ENCODE measurements at places on chromosomes 5 and 9. TPM values are rescaled to one million over a fixed set of nuclear protein-coding genes. Genes with fewer than 3 reads are reported as not detected.

GRCh38 chr9:21559402-21560280 is 77.5 kb upstream of the IFNE start:
- peak; percentile 88 for DNase-seq

SCGB3A2 gene
- total RNA-seq: not detected

PCDH12 gene
- total RNA-seq: 6.4 TPM

DNA sequence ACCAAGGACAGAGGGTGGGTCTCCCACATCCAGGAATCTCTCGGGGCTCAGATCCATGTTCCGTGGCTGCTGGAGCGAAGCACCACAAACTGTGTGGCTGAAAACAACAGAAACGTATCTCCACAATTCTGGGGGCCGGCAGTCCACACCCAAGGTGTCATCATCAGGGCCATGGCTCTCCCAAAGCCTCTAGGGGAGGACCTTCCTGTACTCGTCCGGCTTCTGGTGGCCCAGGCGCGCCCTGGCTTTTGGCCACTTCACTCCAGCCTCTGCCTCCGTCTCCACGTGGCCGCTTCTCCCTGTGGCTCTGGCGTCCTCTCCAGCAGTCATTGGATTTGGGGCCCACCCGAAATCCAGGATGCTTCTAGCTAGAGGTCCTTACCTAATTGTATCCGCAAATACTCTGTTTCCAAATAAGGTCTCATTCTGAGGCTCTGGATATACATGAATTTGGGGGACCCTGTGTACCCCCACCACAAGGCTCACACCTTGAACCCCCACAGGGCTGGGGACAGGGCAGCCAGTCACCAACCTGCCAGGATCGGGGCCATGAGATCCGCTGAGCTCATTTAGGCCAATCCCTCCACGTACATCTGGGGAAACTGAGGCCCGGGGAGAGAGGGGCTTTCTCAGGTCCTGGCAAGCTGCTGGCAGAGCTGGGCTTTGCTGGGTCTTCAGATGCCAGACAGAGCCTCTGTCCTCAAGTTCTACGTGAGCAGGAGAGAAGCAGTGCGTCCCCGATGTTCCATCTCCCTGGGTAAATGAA is 158.2 kb downstream of the OLFM1 start:
- no peak for DNase-seq

GRCh38 chr9:112487008-112487798 is 576 bp downstream of the KIAA1958 start:
- peak; percentile 92 for DNase-seq

PCDHGA3 gene
- total RNA-seq: 2.2 TPM

GRCh38 chr5:172985596-172985995 is 2.0 kb downstream of the ATP6V0E1 start:
- DNase-seq: no peak

- no peak for DNase-seq
These were observed 960 bp upstream of the CTNND2 start for GRCh38 chr5:11905206-11905605.

ADCY2 gene
- 1.2 TPM for total RNA-seq

CARD9 gene
- total RNA-seq: 4.3 TPM

NUTM2F gene
- total RNA-seq: not detected

PLEKHG4B gene
- total RNA-seq: not detected

DNA sequence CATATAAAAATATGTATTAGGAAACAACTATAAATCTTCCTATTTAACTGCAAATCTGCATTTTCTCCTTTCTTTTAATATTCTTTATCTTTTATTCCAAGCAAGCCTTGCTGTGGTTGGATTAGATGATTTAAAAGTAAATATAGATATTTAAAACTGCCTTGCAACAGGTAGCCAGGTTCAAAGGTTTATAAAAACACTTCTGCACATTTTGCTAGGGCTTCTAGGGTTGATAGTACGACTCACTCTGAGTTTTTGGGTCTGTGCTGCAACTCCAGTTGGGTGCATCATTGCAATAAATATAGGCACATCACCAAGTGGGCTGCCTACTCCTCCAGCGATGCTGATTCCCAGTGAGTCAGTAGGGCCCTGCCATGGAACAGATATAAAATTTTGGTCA is 167.7 kb downstream of the MPDZ start:
- no peak for DNase-seq

- DNase-seq: no peak
These were observed 382.8 kb upstream of the WWC1 start for GRCh38 chr5:167908606-167909005.

CCIN gene
- 0.87 TPM for total RNA-seq

DNA sequence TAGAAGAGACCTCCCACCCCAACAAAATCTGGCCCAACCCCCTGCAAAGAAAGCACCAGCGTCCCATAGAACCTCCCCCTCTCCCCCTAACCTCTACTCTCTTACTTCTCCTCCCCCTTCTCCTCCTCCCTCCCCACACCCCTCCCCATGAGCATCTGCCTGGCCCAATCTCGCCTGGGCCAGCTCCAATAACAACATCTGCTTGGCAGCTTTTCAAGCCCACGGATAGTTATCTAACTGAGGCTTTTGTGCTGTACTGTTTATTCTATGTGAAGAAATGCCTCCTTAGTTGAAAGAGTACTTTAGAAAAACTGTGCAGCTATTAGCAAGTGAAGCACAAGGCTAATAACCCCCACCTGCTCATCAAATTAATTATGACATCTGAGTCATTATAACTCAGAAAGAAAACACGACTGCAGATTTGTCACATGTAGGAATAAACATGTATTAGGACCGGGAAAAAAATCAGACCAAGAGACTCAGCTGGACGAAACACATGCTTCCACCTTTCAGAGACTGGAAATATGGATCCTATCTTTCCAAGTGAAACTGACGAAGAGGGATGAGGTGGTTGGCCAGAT is 42.8 kb downstream of the NFIB start:
- DNase-seq: no peak

GRCh38 chr5:146640285-146640896 is 124.4 kb upstream of the GPR151 start:
- no peak for DNase-seq

SELENOP gene
- 807 TPM for total RNA-seq

DNA sequence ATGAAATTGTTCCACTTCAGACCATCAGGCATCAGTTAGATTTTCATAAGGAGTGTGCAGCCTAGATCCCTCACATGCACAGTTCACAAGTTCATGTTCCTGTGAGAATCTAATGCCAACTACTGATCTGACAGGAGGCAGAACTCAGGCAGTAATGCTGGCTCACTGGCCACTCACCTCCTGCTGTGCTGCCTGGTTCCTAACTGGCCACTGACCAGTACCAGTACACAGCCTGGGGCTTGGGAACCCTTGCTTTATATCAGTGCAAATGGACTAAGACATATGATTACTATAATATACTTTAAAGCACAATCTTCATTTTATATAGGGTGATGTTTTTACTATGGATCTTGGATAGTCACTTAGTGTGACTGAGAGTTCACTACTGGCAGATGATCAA is 259.2 kb downstream of the SLCO4C1 start:
- DNase-seq: no peak

DNA sequence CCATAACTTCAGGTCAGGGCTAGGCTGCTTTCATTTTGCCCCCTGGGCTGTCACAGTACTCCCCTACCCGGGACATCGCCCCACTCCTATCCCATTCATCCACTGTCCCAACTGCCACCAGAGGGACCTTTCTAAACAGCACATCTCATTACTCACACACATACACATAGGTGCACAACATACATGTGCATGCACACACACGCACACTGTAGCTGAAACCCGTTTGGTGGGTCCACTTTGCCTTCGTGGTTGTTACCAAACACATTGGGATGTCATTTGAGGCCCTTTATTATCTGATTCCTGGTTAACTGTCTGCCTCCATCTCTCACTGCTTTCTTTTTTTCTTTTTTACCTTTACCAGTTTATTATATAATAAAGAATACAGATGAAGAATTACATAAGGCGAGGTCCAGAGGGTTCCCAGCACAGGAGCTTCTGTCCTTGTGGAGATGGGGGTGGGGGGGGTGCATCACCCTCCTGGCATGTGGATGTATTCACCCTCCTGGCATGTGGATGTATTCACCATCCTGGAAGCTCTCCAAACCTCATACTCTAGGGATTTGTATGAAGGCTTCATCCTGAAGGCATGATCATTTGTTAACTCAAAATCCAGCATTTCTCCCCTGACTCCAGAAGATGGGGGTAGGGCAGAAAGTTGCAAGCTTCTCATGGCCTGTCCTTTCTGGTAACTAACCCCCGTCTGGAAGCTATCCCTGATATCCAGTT is 186.0 kb downstream of the GOLPH3 start:
- DNase-seq: no peak

DNA sequence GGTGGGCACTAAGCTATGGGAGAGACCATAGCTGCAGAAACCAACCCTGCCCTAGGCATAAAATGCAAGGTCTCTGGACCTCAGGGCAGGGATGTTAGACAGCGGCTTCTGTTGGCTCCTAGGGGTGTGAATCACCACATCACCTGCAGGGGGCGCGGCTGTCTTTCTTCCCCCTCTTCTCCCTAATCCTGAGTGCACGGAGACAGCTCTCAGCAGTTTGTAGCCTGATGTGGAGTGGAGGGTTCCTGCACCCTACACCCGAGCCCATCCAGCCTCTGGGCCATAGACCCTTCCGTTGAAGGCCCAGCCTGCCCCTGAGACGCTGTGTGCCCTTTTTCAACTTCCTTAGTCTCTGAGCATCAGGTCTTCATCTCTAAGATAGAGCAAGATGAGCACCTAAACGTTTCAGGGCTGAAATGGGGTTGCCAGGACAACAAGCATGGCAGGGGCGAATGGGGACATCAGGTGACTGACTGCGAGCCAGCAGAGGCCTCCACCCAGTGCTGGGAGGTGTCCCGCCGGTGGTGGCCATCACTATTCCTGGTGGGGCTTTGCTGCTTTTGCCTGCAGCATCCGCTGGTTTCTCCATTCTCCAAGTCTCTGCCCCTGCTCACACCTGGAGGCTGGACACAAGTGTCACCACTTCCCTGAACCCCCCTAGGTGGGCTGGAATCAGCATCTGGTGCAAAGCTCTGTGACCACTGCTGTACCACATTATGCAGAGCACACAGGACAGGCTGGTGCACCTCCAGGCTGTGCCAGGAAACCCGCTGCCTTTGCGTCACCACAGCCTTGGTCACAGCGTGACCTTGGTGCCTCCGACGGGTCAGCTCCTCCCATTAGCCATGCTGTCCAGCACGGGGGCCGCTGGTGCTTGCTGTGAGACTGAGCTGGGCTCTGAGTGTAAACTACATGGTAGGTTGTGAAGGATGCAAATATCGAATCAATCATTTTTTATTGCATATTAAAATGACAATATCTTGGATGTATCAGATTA is 2.5 kb upstream of the SEC16A start:
- DNase-seq: no peak

HRCT1 gene
- 5.2 TPM for total RNA-seq

LVRN gene
- total RNA-seq: 15.9 TPM

EDIL3 gene
- total RNA-seq: 3.7 TPM

- no peak for DNase-seq
These were observed 369.0 kb downstream of the CAAP1 start for GRCh38 chr9:26523577-26523976.

TRIM36 gene
- total RNA-seq: 1.3 TPM

DNA sequence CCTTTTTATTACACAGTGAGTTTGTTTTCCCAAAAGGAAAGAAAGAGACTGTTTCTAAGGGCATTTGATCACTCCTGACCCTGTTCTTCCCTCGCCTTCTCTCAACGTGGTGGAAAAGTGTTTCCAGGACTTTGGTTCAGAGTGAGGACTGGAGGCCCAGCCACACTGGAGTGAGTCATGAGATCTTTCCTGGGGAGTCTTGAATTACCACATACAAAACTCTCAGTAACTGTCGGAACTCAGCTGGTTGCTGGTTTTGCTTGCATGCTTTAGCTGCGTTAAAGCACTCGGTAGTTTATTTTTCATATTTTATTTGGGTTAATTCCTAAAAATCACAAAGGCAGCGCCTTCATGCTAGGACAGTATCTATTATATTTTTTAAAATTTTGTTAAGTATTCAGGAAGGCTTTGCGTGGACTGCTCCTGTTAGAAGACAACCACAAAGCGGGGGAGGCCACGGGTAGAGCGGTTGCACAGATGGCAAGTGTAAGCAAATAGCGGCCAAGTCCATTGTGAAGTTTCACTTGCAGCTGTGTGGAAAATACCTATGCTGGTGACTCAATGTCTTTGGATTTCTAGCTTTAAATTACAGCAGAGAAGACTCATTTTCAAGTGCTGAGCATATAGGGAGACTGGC is 77.7 kb downstream of the ARSB start:
- DNase-seq: no peak

DNA sequence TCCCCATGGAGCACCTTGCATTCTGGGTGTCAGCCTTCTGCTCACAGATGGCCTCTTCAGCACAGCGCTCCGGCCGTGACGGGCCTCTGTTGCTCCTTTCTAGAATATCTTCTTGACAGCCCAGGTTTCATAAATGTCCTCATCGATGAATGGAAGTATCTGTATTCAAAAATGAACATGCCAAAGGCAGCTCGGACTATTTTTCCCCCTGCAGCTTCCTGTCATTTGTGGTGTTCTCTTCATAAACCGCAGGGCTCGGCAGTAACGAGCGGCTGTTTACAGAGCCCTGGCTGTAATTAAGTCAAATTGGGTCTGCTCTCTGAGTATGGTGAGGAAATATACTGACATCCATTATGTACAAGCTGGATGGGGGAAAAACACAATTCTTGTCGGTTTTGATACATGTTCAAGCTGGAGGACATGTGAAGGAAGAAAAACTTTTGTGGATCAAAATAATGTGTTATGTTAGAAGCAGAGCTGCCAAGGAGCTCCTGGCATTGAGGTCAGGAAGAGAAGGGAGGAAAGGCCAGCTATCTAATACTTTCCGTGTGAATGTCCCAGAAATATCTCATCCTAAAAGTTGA is 154.1 kb upstream of the CD180 start:
- DNase-seq: no peak

- DNase-seq: no peak
These were observed 943 bp downstream of the NOP16 start for GRCh38 chr5:176387384-176387925.

DNA sequence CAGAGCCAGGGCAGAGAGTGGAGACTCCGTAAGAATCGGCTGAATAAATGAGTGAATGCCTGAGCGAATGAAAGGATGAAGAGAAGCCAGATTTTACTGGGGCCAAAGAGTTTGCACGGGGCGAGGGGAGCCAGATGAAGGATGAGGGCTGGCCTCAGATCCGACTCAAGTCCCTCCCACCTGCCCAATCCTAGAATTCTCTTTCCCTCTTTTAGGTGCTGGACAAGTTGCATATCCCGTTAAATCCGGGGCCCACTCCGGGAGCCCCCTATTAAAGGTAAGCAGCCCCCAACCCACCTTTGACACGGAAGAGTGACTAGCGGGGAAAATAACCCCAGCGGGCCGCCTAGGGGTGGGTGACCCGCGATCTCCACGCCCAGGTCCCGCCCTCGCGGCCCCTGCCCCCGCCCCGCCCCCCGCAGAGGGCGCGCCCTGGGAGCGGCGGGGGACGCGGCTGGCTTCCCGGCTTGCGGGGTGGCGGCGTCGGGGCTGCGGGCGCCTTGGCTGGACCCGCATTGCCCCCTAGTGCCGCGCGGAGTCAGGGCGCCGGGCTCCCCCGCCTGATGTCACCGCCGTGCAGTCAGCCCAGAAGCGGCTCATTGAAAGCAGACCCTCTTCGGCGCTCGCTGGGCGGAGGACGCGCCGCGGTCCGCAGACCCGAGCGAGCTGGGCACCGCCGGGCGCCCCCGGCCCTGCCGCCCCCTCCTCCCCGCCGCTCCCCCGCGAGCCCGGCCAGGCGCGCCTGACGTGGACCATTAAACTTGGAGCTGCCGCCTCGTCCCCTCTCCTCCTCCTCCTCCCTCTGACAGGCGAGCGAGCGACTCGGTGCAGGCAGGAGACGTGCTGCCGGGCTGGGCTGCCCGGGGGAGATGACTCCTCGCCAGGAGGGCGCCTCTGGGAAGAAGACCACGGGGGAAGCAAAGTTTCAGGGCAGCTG is at the start of gene ADRA1B:
ADRA1B (plus strand) TSS at position 579 of the 937 bp plus-strand sequence. CDS start 424 bp downstream, outside the sequence.
- DNase-seq: no peak

All from mesenteric fat pad (tissue), 1 donor.